Urinary bladder (tissue), 4 donors: ENCODE measurements at places on chromosomes 13 and 19. TPM values are rescaled to one million over a fixed set of nuclear protein-coding genes. Genes with fewer than 3 reads are reported as not detected.

DNA sequence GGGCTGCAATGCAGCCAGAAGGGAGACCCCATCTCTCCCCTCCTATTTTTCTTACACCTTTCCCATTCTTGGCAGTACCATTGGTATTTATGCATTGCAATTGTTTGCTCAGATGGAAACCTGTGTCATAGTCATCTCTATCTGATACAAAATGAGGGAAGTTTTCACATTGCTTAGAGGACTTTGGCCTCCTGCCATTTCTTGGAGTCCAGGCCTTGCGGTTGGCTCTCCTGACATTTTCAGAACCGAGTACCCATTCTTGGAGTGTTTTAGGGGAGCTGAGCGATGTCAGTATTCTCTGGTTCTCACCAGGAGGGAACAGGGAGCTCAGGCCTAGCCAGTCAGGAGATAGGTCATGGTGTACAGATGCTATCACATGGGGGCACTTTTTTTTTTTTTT is 1.5 kb downstream of the SIN3B start:
- DNase-seq: no peak

DNA sequence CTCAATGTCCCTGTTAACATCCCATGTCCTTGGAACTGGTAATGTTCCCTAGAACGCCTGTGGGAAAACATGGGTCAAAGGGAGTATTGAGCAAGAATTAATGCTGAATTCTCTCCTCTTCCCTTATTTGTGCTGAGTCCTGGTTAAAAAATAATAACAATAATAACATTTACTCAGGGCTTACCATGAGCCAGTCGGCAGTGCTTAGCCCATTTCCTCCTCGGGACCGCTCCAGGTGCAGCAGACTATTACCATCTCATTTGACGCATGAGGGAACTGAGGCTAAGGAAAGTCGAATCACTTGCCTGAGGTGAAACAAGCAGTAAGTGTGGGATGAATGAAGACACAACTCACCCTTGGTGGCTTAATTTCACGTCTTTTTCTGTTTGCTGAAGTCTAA is 33.6 kb upstream of the SLC15A1 start:
- DNase-seq: no peak

DNA sequence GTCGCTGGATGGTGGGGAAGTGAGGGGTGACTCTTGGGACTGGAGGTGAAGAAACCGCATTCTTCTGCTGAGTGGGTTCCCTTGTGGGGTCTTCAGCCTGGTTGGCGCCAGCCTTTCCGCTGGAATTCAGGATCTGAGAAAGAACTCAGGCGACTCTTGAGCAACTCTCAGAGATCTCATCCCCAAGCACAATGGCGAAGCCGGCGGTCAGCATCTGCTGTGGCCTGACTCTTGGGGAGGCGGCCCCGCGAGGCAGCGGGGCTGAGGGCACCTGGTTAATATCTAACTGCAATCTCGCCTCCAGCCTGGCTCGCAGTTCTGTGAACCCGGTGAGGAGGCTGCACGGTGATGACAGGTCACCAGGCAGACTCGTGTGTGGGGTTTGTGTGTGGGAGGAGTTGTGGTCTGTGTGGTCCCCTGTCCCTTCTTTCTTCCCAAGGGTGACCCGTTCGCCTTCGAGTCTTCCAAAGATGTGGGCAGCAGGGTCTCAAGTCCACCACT is 883 bp downstream of the ZNF441 start:
- DNase-seq: no peak

Gene DMWD
- total RNA-seq: 24.7 TPM

Gene GPR12
- total RNA-seq: not detected

Gene TARM1
- not detected for total RNA-seq

Gene PSG2
- total RNA-seq: not detected

Gene CYP4F8
- total RNA-seq: 0.37 TPM

Gene APOE
- total RNA-seq: 28.2 TPM
